ENCODE measurements at places on chromosomes 16 and 17. TPM values are rescaled to one million over a fixed set of nuclear protein-coding genes. Genes with fewer than 3 reads are reported as not detected.

DNA sequence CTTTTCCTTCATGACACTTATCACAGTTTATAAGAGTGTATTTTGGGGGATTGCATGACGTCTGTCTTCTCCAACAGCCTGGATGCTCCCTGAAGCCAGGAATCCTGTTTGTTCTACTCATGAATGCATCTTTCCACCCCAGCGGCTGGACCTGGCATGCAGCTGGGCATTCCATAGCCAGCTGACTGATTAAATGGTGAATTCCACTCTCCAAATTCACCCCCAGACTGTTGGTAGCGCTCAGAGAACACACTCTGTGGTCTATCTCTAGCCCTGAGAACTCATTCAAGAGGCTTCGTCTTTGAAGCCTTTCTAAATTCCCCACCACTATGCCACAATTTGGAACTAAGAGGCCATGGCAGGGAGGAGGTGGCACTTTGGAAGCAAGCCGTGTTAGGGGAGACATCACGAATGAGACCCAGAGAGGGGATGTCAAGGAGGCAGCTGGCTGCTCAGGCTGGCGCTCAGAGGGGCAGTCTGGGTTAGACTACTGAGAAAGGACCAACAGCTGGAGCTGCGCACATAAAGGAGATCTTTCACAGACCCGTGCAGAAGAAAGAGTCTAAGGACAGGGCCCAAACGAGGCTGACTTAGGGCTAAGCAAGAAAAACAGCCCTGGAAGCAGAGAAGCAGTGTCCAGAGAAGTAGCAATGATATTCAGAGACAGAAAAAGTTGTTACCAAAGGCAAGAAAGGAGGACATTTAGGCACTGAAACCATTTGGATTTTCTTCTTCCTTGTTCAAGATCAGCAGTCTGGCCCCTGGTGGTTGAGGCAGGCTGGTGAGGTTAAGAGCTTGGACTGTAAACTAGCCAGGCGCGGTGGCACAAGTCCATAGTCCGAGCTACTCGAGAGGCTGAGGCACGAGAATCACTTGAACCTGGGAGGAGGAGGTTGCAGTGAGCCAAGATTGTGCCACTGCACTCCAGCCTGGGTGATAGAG lies 42.4 kb upstream of the ZNF629 start:
- no peak overlapping the region for H3K4me3 ChIP-seq
- no peaks in the 10 kb centered on the region for H3K36me3 ChIP-seq
- no peak overlapping the region for H3K27ac ChIP-seq
- peaks cover 6% of the 10 kb centered on the region for H3K27me3 ChIP-seq
- no peak for DNase-seq

- peaks cover 53% of the 10 kb centered on the region for H3K4me1 ChIP-seq
- no peak for DNase-seq
- peaks cover 16% of the 10 kb centered on the region for H3K27me3 ChIP-seq
- no peaks in the 10 kb centered on the region for H3K36me3 ChIP-seq
- peak overlapping the region; percentile 69 for H3K4me3 ChIP-seq
Measured at GRCh38 chr17:66833201-66833600, 1.7 kb upstream of the CACNG5 start.

The GOSR1 gene
- 46.1 TPM for total RNA-seq

DNA sequence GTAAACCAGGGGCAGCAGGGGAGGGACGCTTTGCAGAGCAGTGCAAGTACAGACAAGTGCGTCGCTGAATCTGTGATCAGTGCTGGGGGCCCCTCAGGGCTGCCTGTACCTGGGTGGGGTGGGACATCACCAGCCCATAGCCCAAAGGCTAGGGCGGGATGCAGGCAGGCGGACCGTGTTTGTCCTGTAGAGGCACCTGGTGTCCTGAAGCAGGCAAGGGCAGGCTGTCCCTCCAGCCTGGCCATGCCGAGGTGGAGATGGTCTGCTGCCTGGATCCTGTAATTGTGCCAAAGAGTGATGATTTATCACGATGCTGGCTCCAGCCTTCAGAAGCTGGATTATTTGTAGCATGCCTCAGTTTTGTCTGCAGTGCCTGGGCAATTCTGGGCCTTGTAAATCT lies 137.9 kb upstream of the GSE1 start:
- no peaks in the 10 kb centered on the region for H3K36me3 ChIP-seq
- H3K4me1 ChIP-seq, result peaks cover 33% of the 10 kb centered on the region
- no peak for DNase-seq
- H3K27ac ChIP-seq, result peak overlapping the region; percentile 59
- H3K27me3 ChIP-seq, result peaks cover 15% of the 10 kb centered on the region
- H3K4me3 ChIP-seq, result peak overlapping the region; percentile 39

GRCh38 chr16:2151188-2152091 lies 3.0 kb downstream of the RAB26 start:
- H3K4me3 ChIP-seq, result peak overlapping the region; percentile 90
- peak overlapping the region; percentile 89 for H3K27ac ChIP-seq
- H3K36me3 ChIP-seq, result no peaks in the 10 kb centered on the region

The MFSD11 gene
- 33.7 TPM for total RNA-seq

DNA sequence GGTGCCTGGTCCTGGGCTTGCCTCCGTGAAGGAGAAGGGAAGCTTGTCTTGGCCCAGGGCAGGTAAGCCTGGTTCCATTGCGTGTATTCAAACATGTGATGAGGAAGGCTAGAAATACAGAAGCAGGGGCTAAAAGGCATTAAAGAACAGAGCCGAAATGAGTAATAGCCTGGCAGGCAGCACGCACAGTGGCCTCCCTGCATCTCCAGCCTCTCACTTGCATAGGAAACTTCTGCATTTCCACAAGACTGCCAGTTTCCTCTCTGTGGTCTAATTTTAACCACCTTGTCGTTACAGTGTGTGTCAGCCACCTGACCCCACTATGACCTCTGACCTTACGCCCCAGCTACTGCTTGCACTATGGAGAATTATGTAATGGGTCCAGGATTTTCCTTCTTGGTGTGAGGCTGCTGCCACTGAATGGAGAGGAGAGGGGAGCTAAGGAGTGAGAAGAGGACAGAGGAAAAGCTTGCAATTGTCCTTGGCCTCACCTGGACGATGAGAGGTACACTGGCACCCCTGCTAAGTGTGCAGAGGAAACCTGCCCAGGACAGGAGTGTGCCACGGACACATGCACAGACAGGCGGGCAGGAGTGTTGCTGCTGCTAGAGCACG lies 32.8 kb downstream of the HIC1 start:
- no peak for DNase-seq
- peak overlapping the region; percentile 22 for H3K4me3 ChIP-seq
- H3K4me1 ChIP-seq, result peaks cover 54% of the 10 kb centered on the region

The HSF4 gene
- total RNA-seq, result 7.2 TPM

All from glutamatergic neuron (in vitro differentiated cells).